ENCODE measurements at places on chromosomes 6 and 20. TPM values are rescaled to one million over a fixed set of nuclear protein-coding genes. Genes with fewer than 3 reads are reported as not detected.

HLA-DOB gene
- polyA plus RNA-seq = 0.16 TPM

GRIK2 gene
- 0.02 TPM for polyA plus RNA-seq

CNKSR3 gene
- 17.7 TPM for polyA plus RNA-seq

PDE7B gene
- 1.5 TPM for polyA plus RNA-seq

CALHM6 gene
- polyA plus RNA-seq = 5.2 TPM

LGSN gene
- 0.03 TPM for polyA plus RNA-seq

ANKRD66 gene
- not detected for polyA plus RNA-seq

SEMG1 gene
- polyA plus RNA-seq = not detected

NKX2-4 gene
- polyA plus RNA-seq = not detected

FAM209B gene
- polyA plus RNA-seq = not detected

GRCh38 chr20:17473659-17474058, 57.5 kb downstream of the BFSP1 start:
- no peaks in the 10 kb centered on the region for H3K36me3 ChIP-seq
- H3K4me3 ChIP-seq = no peak overlapping the region
- H3K4me1 ChIP-seq = no peaks in the 10 kb centered on the region
- DNase-seq = no peak
- H3K27ac ChIP-seq = no peak overlapping the region
- H3K27me3 ChIP-seq = no peaks in the 10 kb centered on the region

GRCh38 chr20:8788831-8789230, 280.1 kb upstream of the PLCB4 start:
- no peaks in the 10 kb centered on the region for H3K4me1 ChIP-seq
- DNase-seq = no peak
- no peaks in the 10 kb centered on the region for H3K27me3 ChIP-seq
- H3K36me3 ChIP-seq = no peaks in the 10 kb centered on the region
- no peak overlapping the region for H3K27ac ChIP-seq

- no peak for DNase-seq
- no peaks in the 10 kb centered on the region for H3K27me3 ChIP-seq
- H3K27ac ChIP-seq = no peak overlapping the region
- no peak overlapping the region for H3K4me3 ChIP-seq
- H3K36me3 ChIP-seq = peaks cover 8% of the 10 kb centered on the region
Observed at GRCh38 chr6:28134015-28134414, 7.7 kb upstream of the ZKSCAN8 start.

GRCh38 chr20:48750941-48751635, 76.7 kb downstream of the PREX1 start:
- no peaks in the 10 kb centered on the region for H3K4me1 ChIP-seq
- H3K36me3 ChIP-seq = no peaks in the 10 kb centered on the region
- H3K27me3 ChIP-seq = no peaks in the 10 kb centered on the region
- H3K4me3 ChIP-seq = no peak overlapping the region
- DNase-seq = no peak

DNA sequence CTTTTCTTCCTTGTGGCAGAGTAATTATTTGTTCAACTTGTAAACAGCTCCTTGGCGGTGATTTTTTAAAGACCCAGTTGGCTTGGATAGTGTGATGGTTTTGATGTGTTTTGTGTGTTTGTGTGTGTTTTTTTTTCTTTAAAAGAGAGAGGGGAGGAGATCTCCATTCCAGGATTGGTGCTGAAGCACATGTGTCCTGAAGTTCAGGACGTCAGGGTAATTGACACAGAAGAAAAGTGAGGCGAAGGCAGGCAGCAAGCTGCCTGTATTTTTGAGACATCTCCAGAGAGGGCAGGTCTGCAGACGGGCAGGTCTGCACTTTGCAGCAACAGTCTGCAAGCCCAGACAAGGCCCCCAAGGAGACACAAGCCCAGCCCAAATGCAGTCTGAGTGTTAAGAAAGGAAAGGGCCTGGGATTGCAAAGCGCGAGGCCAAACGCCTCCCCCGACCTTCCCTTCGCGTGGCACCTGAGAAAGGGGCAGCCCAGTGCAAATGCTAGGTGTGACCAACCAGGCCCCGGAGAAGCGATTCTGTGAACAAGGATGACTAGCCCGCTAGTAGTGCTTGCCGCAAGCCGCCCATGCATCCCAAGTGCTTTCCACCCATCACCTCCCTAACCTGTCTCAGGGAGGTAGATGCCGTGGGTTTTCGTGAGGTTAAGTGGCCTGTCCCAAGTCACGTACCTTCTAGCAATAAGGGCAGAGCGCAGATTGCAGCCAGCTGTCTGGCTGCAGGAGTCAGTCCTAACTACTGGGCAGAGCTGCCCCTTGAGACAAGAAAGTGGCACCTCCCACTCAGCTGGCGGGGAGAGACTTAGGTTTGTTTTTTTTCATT, 230.5 kb downstream of the ZMYND8 start:
- no peak overlapping the region for H3K4me3 ChIP-seq
- no peaks in the 10 kb centered on the region for H3K36me3 ChIP-seq
- no peak overlapping the region for H3K27ac ChIP-seq

DNA sequence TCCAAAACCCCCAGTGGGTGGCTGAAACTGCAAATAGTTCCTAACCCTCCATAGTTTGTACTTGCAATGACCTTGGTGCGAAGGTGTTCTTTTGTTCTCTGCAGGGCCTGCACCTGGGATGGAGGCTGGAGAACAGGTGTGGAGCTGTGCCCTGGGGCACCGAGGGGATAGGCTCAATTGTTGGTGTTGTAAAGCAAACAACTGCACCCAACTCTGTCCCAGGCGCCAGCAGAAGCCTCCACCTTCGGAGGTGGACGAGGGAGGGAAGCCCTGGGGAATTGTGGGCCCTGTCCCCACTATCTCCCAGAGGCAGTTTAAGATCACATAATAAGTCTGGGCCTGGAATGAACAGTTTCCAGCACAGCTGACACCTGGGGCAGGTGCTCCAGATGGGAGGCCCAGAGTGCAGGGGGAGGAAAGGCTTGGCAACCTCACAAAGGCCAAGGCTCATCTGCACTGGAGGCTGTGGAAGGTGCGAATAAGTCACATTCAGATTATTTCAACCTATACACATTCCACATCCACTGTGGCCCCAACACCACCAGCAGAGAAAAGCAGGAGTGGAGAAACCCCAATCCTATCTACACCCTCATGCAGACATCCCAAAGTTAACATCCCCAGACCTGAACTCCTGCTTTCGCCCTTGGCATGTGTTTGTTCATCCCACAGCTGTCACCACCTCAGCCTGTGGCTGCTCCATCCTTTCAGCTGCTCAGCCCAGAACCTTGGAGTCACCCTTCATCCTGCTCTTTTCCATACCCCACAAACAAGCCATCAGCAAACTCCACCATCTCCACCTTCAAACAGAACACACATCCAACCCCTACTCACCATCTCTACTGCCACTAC, 12.3 kb upstream of the CBFA2T2 start:
- H3K27ac ChIP-seq = no peak overlapping the region
- H3K4me3 ChIP-seq = no peak overlapping the region
- no peak for DNase-seq
- no peaks in the 10 kb centered on the region for H3K36me3 ChIP-seq
- H3K27me3 ChIP-seq = no peaks in the 10 kb centered on the region
- H3K4me1 ChIP-seq = no peaks in the 10 kb centered on the region

GRCh38 chr20:46349035-46349741, 40.9 kb upstream of the CDH22 start:
- H3K36me3 ChIP-seq = no peaks in the 10 kb centered on the region
- peak; percentile 65 for DNase-seq
- H3K4me3 ChIP-seq = no peak overlapping the region
- no peaks in the 10 kb centered on the region for H3K27me3 ChIP-seq
- H3K4me1 ChIP-seq = no peaks in the 10 kb centered on the region

DNA sequence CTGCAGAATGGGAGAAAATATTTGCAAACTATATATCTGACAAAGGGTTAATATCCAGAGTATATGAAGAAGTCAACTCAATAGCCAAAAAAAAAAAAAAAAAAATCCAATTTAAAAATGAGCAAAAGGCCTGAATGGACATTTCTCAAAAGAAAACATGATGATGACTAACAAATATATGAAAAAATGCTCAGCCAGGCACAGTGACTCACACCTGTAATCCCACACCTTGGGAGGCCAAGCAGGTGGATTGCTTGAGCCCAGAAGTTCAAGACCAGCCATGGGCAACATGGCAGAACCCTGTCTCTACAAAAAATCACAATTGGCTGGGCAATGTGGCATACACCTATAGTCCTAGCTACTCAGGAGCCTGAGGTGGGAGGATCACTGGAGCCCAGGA, 2.1 kb upstream of the ECHDC1 start:
- no peak overlapping the region for H3K27ac ChIP-seq
- no peaks in the 10 kb centered on the region for H3K36me3 ChIP-seq
- H3K27me3 ChIP-seq = no peaks in the 10 kb centered on the region

GRCh38 chr6:138857775-138858174, 61.9 kb downstream of the ECT2L start:
- no peaks in the 10 kb centered on the region for H3K27me3 ChIP-seq
- no peak for DNase-seq
- no peaks in the 10 kb centered on the region for H3K36me3 ChIP-seq
- H3K4me1 ChIP-seq = no peaks in the 10 kb centered on the region

DNA sequence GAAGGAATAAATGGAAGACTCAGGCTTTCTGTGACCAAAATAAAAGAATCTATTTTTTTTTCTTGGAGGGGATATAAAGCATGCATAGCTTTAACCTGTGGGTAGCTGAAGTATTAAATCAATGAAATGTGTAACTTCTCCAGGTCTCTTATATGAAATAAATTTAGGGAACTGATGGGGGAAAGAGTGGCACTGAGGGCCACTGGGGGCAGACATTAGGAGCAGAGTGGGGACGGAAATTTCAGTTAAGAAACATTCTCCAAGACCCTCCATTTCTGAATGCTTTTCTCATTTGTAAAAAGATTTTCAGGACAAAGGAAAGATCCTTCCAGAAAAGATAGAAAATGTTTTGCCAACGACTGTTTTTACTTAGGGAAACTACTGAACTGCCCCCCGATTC, 131.0 kb downstream of the GPX5 start:
- no peaks in the 10 kb centered on the region for H3K4me1 ChIP-seq
- H3K36me3 ChIP-seq = no peaks in the 10 kb centered on the region
- no peak overlapping the region for H3K27ac ChIP-seq
- no peak for DNase-seq
- no peaks in the 10 kb centered on the region for H3K27me3 ChIP-seq

GRCh38 chr20:54223751-54224150, 15.9 kb downstream of the PFDN4 start:
- no peaks in the 10 kb centered on the region for H3K27me3 ChIP-seq
- H3K4me3 ChIP-seq = no peak overlapping the region
- no peak overlapping the region for H3K27ac ChIP-seq
- peaks cover 14% of the 10 kb centered on the region for H3K4me1 ChIP-seq

DNA sequence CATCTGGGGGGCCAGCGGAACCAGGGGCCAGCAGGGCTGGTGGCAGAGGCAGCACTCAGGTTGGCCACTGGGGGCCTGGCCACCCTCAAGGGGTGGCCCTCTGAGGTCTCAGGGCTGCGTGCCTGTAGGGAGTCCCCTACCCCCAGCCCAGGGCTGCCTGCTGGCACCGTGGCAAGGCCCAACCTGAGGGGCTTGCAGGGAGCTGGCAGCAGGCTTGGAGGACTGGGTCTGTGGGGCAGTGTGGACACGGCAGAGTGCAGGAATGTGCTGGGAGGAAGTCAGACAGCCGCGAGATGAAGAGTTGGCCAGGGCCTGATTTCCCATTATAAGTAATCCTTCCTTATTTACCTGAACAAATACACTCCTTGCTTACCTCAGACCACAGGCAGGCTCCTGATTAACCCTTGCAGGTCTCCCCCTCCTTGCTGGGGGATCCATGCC, at the start of gene SPDEF:
SPDEF (minus strand) TSS at position 299 of the 441 bp plus-strand sequence. CDS start 11,874 bp downstream, outside the sequence.
- H3K27ac ChIP-seq = no peak within 1 kb of the TSS
- H3K36me3 ChIP-seq = no peaks in the 10 kb centered on the region
- no peaks in the 10 kb centered on the region for H3K4me1 ChIP-seq
- H3K4me3 ChIP-seq = no peak within 1 kb of the TSS
- no peaks in the 10 kb centered on the region for H3K27me3 ChIP-seq

DNA sequence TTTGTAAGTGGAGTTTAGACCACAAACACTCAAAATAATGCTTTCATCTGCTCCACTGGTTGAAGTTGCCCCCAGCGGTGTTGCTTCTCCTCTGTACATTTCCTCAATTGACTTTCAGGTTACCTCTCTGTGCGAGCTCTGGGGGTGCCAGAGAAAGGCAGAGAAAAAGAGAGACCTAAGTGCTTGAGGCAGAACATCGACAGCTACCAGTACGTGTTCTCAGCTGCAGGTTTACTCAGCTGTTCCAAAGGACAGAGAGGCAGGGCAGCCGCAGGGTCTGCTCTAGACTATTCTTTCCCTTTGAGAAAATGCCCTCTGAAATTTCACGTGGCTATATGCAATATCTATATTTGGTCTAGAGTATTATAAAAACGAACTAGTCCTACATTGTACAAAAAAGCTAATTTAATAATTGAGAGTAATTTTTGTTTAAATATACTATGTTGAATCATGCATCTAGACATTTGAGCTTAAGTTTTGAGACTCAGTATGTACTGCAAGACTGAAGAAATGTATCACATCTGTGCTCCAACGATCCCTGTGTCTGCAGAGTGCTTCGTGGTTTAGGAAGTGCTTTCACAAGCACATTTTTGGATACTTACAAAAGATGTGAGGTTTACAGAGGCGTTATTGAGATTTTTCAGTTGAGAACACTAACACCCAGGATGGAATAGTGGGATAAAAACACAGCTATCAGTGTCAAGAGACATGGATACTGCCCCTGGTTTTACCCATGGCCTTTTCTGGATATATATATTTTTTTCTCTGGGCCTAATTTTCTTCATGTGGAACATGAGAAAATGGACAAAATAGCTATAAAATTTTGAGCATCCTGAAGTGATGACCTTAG, 453.6 kb upstream of the FLRT3 start:
- no peaks in the 10 kb centered on the region for H3K27me3 ChIP-seq
- H3K27ac ChIP-seq = no peak overlapping the region
- no peaks in the 10 kb centered on the region for H3K36me3 ChIP-seq
- no peak overlapping the region for H3K4me3 ChIP-seq
- no peaks in the 10 kb centered on the region for H3K4me1 ChIP-seq

GRCh38 chr20:61758564-61759200, 307.0 kb downstream of the TAF4 start:
- no peak for DNase-seq
- peaks cover 3% of the 10 kb centered on the region for H3K27me3 ChIP-seq
- H3K36me3 ChIP-seq = no peaks in the 10 kb centered on the region
- H3K27ac ChIP-seq = no peak overlapping the region

DNA sequence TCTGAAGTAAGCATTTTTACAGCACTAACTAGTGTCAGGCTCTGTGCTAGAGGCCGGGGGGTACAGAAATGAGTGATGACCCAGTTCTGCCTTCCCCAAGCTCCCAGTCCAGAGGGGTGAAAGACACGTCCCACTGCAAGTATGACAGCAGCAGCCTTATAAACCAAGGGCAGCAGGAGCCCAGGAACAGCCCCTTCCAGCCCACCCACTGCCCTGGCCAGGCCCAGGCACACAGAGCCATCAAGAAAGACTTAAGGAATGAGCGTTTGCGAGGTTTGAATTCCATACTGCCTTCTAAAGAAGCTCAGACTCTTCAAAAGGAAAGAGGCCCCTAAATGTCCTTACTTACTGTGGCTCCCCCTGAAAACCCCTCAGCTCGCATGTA, 10.0 kb downstream of the TRERF1 start:
- no peak for DNase-seq
- no peak overlapping the region for H3K27ac ChIP-seq
- no peaks in the 10 kb centered on the region for H3K4me1 ChIP-seq
- no peaks in the 10 kb centered on the region for H3K36me3 ChIP-seq
- H3K27me3 ChIP-seq = no peaks in the 10 kb centered on the region

GRCh38 chr6:18350271-18350670, 36.9 kb upstream of the RNF144B start:
- H3K4me3 ChIP-seq = no peak overlapping the region
- no peaks in the 10 kb centered on the region for H3K27me3 ChIP-seq
- no peaks in the 10 kb centered on the region for H3K4me1 ChIP-seq
- no peak overlapping the region for H3K27ac ChIP-seq
- DNase-seq = no peak

Measured in liver (tissue), 10 donors.